Thymus (tissue), 14 donors: ENCODE measurements at places on chromosomes 4 and X. TPM values are rescaled to one million over a fixed set of nuclear protein-coding genes. Genes with fewer than 3 reads are reported as not detected.

The MAGEA8 gene
- total RNA-seq = not detected

The TRIM61 gene
- 2.2 TPM for total RNA-seq

The EFHC2 gene
- 0.80 TPM for total RNA-seq

The C4orf54 gene
- total RNA-seq = 1.4 TPM
